GM13976 (cell line): ENCODE measurements at places on chromosomes 16 and 17.

DNA sequence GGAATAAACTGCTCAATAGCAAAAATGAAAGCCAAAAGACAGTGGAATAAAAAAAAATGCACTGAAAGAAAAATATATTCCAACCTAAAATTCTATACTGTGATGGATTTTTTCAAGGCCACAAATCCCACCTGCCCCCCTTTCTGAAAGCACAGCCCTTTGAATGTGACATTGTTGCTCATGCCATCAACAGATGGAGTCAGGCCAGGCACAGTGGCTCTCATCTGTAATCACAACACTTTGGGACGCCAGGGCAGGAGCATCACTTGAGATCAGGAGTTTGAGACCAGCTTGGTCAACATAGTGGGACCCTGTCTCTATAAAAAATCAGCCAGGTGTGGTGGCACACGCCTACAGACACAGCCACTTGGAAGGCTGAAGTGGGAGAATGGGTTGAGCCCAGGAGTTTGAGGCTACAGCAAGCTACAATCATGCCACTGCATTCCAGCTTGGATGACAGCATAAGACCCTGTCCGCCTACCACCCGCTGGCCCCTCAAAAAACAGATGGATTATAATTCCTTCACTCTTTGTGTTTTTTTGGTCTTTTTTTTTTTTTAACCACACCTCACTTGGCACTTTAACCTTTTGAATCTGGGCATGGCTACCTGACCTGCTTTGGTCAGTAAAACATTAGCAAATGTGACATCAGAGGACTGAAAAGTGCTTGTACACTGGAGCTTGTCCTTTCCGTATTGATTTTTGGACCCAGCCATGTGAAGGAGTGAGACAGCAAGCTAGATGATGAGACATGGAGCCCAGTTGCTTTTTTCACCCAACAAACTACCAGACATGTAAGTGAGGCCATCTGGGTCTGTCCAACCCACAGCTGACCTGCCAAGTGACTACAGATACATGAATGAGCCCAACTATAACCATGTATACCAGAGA lies 36.3 kb downstream of the GLG1 start:
- DNase-seq = no peak

DNA sequence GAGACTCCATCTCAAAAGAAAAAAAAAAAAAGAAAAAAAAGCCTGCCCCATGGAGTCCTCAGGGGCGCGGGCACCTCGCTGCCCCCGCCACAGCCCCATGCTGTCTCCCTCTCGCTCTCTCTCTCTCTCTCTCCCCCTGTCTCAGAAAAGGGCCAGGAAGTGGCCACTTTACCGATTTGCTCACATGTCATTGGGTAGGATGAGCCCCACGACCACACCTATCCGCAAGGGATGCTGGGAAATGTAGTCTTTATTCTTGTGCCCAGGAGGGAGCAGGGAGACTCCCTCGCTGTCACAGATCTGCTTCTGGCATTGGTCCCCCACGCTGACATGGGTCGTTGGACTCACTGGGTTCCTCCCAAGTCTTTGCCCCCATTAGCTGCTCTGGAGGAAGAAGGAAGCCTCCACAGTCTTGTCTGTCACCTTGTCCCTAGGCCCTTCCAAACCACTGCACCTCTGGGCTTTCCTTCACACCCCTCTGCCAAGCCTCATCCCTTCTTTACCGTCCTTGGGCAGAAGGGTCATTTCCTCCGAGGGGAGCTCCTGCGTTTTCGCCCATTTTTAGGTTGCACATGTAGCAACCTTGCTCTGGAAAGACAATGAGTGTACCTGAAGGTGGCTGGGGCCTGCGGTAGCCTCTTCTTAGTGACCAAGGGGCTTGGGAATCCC lies 6.9 kb upstream of the GJD3 start:
- DNase-seq = peak; percentile 53

DNA sequence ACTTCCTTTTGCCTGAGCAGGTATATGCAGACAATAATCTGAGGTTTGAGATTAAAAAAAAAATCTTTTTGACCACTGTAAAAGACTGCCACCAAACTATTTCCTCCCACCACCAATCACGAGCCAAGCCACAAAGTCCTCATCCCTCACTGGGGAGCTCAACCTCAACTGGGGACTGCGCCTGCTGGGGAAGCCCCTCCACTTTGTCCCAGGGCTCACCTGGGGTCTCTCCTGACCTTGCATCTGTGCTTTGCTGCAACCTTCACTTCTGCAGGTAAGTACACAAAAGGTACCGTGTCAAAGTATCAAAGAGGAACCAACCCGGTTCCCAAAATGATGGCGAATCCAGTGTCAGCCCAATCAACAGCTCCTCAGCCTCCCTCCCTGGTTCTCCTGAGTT lies 35.5 kb downstream of the TLE7 start:
- no peak for DNase-seq

- no peak for DNase-seq
Observed at GRCh38 chr16:88063211-88063773, 112.1 kb downstream of the BANP start.

DNA sequence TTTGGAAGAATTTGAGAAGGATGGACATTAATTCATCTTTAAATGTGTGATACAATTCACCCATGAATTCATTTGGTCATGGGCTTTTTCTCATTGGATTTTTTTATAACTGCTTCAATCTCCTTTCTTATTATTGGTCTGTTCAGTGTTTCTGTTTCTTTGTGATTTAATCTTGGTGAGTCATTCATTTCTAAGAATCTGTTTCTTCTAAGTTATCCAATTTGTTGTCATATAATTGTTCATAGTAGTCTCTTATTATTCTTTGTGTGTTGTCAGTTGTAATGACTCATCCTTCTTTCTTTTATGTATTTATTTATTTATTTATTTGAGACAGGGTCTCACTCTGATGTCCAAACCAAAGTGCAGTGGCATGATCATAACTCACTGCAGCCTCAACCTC lies 146.1 kb upstream of the ZNF267 start:
- no peak for DNase-seq

- DNase-seq = no peak
Observed at GRCh38 chr16:64475627-64476351, 646.1 kb downstream of the CDH11 start.
